ENCODE measurements at places on chromosomes 5 and 9.

DNA sequence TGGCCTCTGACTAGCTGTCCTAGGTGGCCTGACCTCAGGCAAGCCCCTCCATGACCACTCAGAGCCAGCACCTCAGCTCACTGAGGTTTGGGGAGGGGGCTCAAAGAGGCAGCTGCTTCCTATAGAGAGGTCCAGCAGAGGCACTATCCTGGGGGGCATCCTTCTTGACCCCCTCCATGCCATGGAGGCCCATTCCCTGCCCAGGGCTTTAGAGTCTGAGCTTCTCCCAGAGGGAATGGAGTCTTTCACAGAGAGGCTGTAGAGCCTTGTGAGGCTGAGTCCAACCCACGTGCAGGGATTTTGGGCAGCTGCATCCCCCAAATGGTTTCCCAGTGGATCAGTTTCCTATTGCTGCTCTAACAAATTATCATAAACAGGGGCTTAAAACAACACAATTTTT, 16.9 kb downstream of the IRF1 start:
- DNase-seq = peak; percentile 8

DNA sequence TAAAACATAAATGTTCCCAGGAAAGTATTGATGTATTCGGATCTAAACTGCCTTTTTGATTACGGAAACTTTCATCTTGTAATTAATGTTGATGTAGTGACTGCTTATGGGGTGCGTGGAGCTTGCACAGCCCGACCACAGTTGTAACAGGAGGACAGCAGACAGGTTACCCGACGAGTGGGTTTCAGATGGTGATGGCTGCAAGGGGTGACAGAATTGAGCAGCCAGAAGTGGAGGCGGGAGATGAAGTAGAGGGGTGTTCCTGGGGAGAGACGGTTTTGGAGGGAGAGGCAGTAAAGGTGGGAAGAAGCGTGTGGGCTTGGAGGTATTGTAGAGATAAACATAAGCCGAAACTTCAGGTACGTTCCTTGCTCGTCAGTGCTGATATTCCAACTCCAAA, 5.8 kb downstream of the CEP72 start:
- DNase-seq = no peak

- no peak for DNase-seq
Observed at GRCh38 chr9:109092587-109092986, 27.2 kb downstream of the TMEM245 start.

GRCh38 chr9:18478501-18479361, 4.8 kb downstream of the ADAMTSL1 start:
- no peak for DNase-seq

DNA sequence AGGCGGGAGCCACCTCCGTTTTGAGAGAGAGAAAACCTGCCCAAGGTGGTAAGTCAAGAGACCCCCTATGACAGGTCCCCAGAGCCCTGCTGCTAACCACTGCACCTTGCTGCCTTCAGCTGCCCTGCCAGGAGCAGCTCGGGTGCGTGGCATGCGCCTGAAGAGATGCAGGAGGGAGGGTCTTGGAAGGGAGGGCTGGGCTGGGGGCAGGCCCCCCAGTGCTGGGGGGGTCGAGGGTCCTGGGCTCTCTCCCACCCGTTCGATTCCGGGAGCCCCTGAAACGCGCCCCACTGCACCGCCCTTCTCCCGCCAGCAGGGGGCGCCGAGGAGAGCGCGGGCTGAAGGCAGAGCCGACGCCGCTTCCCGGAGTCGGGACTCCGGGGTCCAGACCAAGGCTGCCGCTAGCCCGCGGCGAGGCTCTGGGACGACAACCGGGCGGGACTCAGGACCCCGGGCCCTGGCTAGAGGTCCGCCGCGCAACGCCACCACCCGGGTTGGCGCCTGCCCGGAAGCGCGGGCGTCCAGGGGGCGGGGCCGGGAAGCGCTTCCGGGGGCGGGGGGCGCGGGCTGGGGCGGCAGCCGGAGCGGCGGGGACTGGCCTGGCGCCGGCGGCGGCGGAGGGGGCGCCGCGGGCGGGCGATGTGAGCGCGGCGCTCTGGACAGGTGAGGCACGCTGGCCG, at the start of gene ZBTB34:
TSS of gene ZBTB34 (plus strand) at position 563 of the 680 bp plus-strand sequence. CDS start 18,761 bp downstream, outside the sequence.
- DNase-seq = peak; percentile 72

GRCh38 chr9:115237385-115237998, 119.5 kb upstream of the TNC start:
- no peak for DNase-seq

- DNase-seq = peak; percentile 66
Observed at GRCh38 chr9:137049544-137050449, 3.8 kb upstream of the NPDC1 start.

- DNase-seq = no peak
Observed at GRCh38 chr9:87327575-87328125, 170.0 kb upstream of the DAPK1 start.

GRCh38 chr9:130693426-130694191, at the start of gene EXOSC2:
TSS of gene EXOSC2 (plus strand) at chr9:130693780. CDS start at chr9:130693792, 12 bp downstream.
- peak; percentile 99 for DNase-seq

- no peak for DNase-seq
Observed at GRCh38 chr9:101138509-101138908, 110.0 kb downstream of the PLPPR1 start.

- DNase-seq = no peak
Observed at GRCh38 chr9:111910428-111910827, 13.8 kb downstream of the UGCG start.
